NCI-H460 (cell line): ENCODE measurements at places on chromosomes 3 and 15. TPM values are rescaled to one million over a fixed set of nuclear protein-coding genes. Genes with fewer than 3 reads are reported as not detected.

DNA sequence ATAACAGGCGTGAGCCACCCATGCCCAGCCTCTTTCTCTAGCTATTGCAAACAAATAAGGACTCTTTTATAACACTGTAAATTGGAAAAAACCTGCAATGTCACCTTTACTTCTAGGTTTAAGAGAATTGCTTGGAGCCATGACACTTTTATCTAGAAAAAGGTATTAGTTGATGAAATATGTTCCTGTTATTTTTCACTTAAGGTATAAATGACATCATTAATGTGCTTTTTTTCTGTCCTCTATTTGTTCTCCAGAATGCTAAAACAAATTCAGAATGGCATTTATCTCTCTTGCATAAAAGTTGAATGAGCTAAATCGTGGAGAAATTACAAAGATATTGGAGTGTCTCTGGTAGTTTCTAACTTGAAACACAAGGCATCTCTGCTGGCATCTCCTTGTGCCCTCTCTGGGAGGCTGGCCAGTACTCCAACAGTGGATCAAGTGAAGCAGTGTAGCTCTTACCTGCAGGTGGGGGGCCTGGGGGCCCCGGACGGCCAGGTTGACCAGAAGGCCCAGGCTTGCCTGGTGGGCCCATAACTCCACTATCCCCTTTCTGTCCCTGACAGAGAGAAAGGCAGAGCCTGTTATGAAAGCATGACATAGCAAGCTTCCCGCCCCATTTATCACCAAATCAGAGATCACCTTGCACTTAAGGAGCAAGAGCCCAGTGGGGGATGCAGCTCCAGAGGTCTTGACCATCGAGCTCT lies 38.6 kb downstream of the EAF1 start:
- DNase-seq: no peak

GRCh38 chr3:187323091-187323490 lies 31.6 kb upstream of the MASP1 start:
- DNase-seq: no peak

- DNase-seq: no peak
These were observed 118.2 kb downstream of the GADL1 start for GRCh38 chr3:30776186-30776815.

DNA sequence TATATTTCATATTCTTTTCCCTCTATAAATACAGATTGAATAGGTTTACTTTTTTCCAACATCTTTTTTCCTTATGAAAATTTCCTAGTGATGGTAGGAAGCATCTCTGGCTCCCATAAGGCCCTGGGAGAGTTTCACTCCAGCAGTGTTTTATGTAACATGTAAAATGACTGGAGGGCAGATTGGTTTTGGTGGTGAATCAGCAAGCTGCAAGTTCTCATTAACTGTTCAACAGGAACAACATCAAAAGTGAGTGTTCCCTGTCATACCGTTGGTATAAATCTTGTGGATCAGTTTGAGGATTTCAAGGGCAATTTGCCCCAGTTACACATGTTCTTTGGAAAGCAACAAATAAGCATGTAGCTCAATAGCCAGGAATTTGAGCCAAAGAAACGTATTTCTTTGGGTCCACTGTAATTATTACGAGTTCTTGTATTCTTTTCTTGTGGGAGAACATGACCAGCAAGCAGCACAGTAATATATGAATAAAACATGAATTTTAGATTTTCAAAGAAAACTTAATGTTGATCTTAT lies 345.7 kb downstream of the SV2B start:
- DNase-seq: no peak

Gene PYGO1
- 13.0 and 14.2 TPM in 2 replicates for total RNA-seq

DNA sequence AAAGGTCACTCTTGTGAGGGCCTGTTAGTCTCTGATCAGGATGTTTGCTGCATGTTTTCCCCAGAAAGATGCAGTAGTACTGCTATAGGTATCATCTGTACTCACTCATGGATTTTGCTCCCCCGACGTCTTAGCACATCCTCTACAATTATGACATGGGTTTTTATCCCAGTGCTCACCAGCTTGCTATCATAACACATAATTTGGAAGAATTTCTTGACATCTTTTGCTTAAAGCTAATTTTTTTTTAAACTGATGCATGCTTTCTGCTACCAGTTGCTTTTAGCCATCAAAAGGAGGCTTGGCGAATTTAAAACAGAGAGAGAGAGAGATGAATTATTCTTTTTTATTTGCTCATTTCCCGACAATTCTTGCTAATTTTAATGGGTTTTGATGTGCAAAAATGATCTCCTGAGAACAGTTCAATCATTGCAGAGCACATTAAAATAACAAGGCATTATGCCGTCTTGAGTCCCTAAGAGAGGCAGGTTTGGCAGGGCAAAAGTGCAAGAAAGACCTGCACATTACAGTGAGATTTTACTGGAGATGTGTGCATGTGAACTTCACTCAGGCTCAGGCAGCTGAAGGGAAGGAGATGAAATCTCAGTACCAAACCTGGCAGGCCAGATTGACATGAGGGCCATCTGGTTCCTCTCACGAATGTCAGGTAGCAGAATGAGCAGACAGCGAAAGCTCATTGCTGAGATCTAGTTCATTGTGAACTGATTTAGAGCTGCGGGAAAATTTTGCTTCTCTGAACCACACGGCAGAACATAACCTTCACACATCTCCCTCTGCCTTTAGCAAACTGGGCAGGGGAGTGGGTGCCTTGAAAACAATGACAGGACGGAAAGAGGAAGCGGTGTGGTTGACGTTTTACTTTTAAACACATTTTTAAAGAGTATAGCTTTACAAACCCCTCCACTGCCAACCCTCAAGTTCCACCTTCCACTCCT lies 25.9 kb upstream of the GOLGA8B start:
- DNase-seq: no peak

DNA sequence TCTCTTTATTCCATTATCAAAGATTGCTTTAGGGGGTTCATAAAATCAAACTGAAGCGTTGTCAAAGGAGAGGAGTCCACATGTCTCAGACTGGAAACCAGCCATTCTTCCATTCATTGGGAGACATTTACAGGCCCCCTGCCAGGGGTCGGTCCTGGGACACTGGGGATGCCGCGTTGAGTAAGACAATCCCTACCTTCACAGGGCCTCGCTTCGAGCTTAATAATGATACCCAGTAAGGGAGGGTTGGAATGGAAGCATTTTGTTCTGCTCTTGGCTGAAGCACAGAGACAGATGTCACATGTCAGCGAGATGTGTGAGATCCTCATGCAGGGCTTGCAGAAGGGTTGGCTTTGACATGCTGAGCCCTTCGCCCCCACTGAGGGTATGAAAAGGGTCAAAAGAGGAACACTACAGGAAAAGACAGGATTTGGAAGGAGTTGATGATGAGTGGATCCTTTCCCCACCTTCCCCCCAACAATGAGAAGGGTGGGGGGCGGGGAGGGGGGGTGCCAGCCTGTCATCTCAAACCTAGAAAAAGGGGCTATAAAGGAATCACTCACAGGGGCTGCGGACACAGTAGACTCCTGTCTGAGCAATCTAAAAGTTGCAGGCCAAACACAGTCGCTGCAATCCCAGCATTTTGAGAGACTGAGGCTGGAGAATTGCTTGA lies 25.6 kb upstream of the ARL8B start:
- no peak for DNase-seq

Gene TERC
- total RNA-seq: 14.7 and 17.6 TPM in 2 replicates

Gene SPTBN5
- total RNA-seq: 0.06 and 0.10 TPM in 2 replicates
